ENCODE measurements at places on chromosomes 4 and X.

DNA sequence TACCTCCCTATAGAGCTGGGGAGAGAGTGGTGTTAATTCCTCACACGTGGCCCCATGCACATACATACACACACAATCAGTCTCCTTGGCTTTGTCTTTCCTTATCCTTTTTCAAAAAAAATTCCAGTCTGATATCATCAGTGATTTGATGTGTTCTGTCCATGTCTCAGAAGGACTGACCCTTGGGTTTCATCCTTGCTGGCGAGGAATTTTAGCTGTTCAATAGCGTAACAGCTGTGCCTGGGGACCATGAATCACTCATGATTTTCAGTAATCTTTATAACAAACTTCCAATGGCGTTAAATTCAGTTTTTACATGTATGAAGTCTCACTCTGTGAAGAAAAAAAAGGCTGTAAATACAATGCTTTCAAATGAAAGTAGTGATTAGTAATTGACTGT lies 204.6 kb downstream of the RBMX2 start:
- DNase-seq = no peak

DNA sequence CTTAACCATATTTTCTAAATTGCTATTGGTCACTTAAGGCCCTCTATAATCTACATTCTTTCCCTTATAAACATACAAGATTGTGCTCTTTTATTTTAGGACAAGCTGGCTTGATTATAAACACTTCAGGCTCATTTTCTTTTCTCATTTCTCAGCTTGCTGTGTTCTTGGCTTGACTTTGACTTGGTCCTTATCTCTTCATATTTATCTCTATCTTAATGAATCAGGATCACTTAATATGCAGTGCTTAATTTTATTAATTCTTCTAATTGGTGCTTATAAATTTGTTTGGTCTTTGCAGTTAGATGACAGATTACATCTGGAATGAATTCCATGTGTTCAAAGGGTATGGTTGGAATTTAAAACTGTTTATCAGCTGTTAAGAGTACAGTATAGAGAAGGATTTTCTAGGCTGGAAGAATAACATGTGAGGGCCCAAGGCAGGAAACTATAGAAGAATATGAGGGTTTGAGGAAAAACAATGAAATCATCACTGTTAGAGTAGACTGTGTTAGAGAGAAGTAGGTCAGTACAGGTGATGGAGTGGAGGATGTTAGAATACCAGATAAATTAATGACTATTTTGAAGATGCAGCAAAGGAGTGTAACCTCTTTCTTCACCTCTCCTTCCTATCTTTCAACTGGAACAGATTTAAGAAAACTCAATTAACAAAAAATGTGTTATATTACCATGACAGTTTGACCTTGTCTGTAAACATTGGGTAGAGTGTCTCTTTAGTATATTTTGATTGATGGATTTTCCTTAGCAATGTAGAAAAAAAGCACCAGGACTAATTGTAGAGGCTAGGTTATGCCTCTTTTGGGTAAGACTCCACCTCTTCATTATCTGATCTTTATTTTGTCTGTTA lies 169.6 kb downstream of the RAPGEF2 start:
- peak; percentile 5 for DNase-seq

DNA sequence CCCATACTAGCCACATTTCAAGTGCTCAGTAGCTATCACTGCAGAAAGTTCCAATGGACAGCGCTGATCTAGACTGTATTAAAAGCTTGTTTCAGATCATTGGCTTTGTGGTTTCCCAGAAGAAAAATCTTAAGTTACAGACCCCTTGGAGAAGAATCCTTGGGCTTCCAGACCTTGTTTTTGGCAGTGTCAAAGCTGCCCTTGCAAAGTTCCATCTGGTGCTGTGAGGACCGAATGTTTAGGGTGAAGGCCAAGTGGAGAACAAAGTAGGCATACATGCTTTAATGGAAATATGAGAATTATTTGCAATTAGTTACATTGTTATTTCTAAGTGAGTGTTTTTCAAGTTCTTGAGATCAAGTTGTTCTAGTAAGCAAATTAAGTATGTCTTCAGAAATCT lies 144.7 kb downstream of the FRMPD4 start:
- DNase-seq = no peak

DNA sequence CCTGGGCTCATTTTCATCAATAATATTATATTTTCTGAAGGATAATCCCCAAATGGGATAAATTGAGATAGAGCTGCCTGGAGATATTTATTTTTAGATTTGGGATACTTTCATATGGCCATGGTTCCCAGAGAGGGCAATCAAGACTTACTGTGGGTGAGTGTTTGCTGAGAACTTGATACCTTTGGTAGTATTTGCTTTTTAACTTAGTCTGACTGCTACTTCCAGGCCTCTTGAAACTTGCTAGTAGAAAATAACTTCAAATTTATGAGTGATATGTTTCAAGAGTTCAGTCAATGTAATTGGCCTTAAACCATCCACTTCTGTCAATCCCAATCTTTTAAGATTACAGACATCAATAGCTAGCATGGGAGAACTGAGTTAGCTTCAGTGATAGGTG lies 181.6 kb upstream of the POU3F4 start:
- no peak for DNase-seq

DNA sequence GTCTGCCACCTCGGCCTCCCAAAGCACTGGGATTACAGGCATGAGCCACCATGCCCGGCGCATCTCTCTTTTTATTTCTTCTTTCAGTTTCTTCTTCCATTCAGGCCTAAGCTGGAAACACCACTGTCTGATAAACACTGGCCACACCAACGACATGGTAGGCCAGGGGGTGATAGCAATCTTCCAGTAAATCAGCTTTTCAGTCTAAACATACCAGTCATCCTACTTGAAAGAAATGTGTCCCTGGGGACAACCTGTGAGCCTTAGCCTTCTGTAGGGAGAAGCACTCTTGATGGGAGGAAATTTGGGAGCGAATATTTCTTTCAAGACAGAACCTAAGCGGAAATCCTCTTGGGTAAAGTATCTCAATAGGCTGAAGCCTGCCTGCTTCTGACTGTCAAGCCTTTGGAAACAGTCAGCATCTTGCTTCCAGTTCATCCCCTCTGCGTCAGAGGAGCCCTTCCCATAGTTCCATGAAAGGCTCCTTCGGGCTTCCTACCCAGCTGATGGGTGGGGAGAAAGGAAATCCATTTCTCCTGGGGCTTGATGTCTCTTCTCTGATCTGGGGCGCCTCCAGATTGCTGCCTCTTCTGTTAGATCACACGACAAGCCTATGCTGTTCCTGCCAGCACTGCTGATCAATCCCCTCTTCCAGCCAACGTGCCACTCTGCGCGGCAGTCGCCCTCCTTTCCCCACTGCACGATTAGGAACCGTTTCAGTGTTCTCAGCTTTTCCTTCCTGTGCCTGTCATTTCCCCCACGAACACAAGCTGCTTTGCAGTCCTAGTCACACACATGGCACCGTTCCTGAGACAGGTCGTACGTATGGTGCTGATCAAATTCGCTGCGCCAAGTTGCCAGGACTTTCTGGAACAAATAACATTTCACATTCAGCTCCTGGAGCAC lies 49.5 kb upstream of the CBR4 start:
- DNase-seq = no peak

DNA sequence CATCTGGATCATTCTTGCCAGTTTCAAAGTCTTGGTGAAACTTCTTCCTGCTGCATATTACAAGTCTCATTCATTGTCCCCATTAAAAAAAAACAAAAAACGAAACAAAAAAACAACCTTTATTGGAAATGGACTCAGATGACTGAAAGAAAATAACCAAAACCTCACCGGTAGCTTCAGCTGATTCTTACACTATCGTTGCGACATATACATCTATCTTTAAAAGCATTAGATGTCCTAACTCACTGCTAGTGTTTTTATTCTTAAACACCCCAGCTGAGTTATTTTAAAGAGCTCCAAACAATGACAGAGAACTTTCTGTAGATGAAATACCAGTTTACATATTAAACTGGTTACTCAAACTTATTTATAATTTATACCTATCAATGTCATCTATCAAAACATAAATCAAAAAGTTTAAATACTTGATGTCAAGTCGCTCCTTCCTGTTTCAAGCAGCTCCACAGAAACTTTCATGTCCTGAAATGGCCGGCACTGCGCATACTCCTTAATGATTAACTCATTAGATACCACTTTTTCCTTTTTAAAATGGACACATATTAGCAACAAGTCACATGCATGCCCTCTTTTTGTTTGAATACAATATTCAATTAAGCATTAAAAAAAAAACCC lies 87.2 kb downstream of the HPRT1 start:
- DNase-seq = no peak

- DNase-seq = no peak
These were observed 90.9 kb upstream of the SRD5A3 start for GRCh38 chr4:55255179-55255578.

DNA sequence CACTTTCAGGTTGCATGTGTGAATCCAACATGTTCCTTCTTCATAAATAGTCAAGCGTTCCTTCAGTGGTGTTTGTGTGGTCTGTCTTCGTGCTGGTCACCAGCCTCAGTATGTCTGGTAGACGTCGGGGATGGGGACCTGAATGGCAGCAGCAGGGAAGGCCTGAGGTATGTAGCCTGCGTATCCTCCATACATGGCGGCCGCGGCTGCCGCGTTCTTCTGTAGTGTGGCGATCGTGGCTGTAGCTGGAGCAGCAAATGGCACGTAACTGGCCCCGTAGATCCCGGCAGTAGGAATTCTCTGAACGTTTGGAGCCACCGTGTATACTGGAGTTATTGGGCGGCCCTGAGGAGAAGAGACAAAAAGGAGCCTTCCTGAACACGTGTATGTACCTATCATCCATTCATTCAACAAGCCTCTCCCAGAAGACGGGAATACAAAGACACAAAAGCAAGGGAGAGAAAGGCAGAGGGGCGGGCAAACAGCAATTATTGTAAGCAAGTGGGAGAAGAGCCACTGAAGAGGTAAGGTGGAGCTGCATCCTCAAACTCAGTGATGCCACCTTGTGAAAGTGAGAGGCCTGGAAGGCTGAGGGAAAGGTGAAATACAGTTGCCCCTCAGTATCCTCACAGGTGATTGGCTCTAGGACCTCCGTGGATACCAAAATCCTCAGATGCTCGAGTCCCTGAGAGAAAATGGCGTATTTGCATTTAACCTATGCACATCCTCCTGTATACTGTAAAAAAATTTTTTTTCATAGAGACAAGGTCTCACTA lies 90.9 kb downstream of the CHRNA9 start:
- DNase-seq = no peak

GRCh38 chr4:15400981-15401671 lies 26.7 kb upstream of the C1QTNF7 start:
- DNase-seq = no peak

- DNase-seq = no peak
These were observed 53.2 kb downstream of the HMGB2 start for GRCh38 chr4:173280998-173281397.

DNA sequence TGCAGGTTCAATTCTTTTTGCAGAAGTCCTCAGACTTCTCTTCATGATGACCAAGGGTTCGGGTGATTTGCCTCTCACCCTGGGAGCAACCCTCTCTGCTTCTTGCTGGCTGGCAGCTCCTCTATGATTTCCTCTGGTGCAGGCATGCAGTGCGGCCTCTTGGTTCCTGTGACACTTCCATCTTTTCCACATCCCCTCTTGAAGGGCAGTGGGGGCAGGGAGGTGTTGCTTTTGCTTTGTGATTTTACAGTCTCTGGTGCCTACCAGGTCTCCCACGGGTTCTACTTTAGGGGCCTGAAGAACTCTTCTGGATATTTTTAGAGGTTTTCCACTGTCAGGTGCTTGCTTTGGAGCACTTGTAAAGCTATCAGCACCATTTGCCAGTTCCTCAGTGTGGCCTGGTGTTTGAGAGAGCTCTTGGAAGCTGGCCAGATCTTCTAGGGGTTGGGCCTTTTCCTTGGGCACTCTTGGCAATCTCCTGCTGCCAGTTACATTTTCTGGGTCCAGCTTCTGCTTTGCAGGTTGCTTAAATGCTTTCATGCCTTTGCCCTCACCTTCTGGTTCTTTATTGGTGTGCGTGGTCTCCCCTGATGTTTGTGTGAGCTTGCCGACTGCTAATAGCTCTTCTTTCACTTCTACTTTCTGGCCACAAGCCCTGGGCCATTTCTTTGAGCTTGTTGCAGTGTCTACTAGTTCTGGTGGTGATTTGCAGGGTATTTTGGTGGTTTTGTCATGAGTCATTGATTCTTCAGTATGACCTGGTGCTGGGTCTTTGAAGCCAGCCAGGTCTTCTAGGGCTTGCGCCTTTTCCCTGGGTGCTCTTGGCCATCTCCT lies 11.5 kb upstream of the CHST7 start:
- DNase-seq = no peak

- no peak for DNase-seq
These were observed 19.6 kb upstream of the CA5B start for GRCh38 chrX:15718283-15718970.

GRCh38 chrX:34901761-34902160 lies 40.8 kb upstream of the FAM47B start:
- no peak for DNase-seq

DNA sequence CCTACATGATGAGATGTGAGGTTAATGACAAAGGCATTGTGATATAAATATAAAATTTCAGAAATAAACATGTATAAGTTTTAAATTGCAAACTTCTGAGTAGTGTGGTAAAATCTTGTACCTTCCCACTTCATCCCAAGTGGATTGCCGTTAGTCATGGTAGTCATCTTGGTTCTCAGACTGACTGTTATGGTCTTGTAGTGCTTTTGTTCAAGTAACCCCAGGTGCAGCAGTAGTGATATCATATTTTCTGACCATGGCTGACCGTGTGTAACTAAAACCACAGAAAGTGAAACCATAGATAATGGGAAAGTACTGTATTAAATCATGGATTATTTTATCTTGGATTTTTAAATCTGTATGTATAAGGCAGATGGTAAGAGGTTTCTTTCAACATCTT lies 74.8 kb upstream of the SLIT2 start:
- no peak for DNase-seq

DNA sequence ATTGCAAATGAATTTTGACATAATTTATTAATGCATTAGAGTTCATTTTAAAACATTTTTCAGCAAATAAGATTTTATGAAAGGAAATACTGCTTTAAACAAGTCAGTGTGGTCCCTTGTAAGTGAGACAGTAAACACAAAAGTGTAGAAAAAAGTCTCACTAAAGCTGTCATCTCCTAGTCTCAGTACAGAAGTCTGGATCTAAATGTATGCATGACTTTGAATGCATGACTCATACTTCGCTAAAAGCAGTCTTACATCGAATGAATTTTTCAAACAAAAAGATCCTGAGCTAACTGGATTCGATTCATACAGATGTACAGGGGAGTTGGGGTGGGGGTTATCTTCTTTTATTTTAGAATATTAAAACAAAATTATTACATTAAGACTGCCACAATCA lies 207.4 kb upstream of the VCX start:
- DNase-seq = no peak

GRCh38 chr4:140070366-140070765 lies 83.6 kb downstream of the MAML3 start:
- no peak for DNase-seq

DNA sequence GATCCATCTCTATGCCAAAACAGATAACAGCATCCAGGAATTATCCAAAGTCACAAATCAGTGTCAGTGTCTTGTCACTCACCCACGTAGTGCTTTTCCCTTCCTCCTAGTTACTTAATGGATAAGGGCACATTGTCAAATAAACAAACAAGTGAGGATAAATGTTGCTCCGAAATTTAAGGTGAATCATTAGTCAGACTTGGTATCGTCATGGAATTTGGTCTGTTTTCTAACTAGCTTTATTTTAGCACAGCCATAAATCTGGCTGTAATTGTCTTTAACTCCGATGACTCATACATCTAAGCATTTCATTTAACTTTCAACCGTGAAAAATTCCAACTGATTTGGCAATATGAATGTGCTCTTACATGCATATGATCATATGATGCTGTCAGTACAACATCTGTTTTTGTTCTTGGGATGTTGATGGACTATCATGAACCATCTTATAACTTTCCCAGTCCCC lies 83.3 kb downstream of the SNCA start:
- DNase-seq = peak; percentile 93

Measured in SJCRH30 (cell line).